ENCODE measurements at places on chromosomes 6 and 20.

- no peak for DNase-seq
These were observed 79.5 kb upstream of the BTBD3 start for GRCh38 chr20:11838076-11838636.

DNA sequence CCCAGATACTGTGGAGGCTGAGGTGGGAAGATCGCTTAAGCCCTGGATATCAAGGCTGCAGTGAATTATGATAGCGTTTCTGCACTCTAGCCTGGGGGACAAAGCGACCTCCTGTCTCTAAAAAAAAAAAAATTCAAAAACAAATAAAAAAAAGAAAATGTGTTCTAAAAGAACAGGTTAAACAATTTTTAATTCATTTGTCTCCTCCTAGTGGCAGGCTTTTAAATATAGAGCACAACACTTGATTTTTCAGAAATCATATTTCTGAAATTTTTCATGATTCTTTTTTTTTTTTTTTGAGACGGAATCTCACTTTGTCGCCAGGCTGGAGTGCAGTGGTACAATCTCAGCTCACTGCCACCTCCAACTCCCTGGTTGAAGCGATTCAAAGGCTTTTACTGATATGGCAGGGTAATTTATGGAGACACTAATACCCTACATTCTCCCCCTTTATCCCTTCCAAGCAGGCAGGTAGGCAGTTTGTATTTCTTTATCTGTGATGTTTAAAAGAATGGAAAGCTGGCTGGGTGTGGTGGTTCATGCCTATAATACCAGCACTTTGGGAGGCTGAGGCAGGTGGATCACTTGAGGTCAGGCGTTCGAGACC, 8.7 kb upstream of the GTF3C6 start:
- DNase-seq: no peak

DNA sequence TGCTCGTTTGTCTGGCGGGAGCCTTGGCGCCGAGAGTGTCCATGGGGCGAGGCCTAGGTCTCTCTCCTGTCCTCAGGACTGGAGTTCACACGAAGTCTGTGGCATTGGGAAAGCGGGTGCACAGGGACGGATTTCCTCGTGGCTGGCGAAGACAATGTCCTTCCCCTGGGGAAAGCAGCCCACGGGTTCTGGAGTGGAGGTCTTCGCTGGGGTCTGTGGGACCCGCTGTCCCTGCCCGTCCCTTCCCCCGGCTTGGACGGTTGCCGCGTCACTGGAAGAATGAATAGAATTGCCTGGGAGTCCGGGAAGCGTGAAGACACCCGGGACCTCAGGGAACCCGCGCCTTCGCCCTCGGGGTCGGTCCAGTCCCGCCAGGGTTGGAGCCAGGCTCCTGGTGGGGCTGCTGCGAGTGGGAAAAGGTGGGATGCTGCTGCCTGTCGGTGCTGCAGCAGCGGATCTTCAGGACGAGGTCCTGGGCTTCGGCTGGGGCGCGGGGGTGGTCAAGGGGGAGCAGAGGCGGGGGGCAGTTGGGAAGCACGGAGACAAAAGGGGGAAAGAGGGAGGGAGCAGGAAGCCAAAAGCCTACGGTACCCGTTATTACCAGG, 441.8 kb upstream of the DEFB115 start:
- DNase-seq: no peak

GRCh38 chr6:37725957-37726356, 28.3 kb upstream of the MDGA1 start:
- DNase-seq: no peak

GRCh38 chr6:16799279-16800193, 38.3 kb upstream of the ATXN1 start:
- no peak for DNase-seq

DNA sequence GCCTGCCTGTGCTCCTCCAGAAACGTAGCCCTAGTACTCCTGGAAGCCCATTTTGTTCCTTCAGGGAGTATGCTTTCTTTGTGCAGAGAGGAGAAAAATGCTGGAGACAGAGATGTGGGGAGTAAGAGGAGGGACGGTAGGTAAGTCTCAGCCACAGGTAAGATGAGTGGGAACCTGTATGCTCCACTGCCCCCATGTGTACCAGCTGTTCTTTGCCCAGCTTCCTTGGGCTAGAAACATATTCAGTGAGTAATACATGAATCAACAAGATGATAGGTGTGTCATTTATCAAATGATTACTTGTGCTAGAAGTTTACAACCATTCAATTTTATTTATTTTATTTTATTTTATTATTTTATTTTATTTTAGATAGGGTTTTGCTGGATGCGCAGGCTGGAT, 13.6 kb upstream of the CEP85L start:
- no peak for DNase-seq

DNA sequence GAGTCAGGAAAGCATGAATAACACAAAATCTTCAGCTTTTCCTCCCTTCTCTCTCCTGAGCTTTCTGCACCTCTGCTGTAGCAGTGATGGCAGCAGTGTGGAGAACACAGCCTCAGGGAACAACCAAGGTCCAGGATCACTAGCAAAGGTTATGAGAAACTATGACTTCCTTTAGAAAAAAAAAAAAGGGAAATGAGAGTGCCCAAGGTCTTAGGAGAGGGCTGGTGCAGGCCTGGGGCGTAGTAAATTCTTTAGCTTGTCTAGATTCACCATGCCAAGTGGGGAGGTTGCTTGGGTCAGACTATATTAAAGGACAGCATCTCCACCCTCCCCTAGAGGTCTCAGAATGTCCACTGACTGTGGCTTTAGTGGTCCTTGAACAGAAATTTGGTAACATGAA, 40.4 kb upstream of the POLR1H start:
- no peak for DNase-seq
